Hematopoietic multipotent progenitor cell (in vitro differentiated cells): ENCODE measurements at places on chromosomes 7 and 10.
A peak's percentile ranks its signal among the peaks of the same experiment; 100 is the strongest.

GRCh38 chr7:132395361-132395760, 180.9 kb downstream of the PLXNA4 start:
- no peak for DNase-seq

DNA sequence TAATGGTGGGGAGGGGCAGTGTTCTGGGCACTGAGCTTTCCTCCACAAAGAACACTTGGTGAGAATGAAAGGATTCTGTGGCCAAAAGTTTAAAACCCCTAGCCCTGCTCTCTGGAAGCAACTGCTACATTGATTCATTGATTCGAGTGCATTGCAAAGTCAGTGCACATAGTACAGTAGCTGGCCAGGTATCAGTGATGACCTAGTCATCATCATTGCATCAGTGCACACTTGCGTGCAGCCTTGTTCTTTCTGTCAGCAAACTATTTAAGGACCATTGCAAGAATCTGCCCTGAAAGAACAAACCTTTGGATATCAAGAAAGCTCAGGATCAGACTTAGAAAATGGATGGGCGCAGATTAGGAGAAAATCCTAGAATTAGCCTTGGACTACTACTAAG, 47.4 kb downstream of the CUL1 start:
- no peak for DNase-seq

GRCh38 chr7:99465421-99465768, 572 bp downstream of the ATP5MF start:
- DNase-seq = no peak

- no peak for DNase-seq
Observed at GRCh38 chr7:101166909-101167644, 1.7 kb upstream of the VGF start.

DNA sequence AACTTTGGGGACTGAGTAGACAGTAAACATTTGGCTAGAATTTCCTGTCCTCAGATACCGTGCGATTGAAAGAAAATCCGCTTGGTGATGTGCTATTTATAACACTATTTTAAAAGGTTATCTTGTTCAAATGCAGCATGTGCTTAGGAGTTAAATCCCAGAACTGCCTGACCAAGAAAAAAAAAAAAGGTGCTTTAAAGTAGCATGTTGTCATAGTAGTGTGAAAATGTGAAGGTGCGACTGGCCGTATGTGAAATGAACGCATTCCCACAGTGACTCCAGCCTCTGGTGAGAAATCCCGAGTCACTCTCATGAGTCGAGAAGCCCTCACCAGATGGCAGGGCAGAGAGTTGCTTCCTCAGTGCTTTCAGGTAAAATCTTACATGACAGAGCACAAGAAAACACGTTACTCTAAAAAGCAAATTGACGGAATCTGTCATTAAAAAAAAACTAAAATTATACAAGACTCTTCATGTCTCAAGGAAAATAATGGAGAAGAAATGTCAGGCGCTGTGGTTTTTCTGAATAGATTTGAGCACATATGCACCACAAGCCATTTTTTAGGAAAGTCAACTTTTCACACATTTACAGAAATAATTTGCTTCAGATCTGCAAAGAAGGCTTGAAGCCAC, 18.4 kb upstream of the KLF6 start:
- peak; percentile 62 for DNase-seq
